ENCODE measurements at places on chromosomes 1 and 21.

GRCh38 chr1:108502624-108503023, 52.5 kb downstream of the NBPF6 start:
- no peak for DNase-seq

- no peak for DNase-seq
Measured at GRCh38 chr1:24437631-24438396, 22.2 kb downstream of the NIPAL3 start.

- DNase-seq, result no peak
Measured at GRCh38 chr1:199205740-199206441, 567.1 kb downstream of the PTPRC start.

DNA sequence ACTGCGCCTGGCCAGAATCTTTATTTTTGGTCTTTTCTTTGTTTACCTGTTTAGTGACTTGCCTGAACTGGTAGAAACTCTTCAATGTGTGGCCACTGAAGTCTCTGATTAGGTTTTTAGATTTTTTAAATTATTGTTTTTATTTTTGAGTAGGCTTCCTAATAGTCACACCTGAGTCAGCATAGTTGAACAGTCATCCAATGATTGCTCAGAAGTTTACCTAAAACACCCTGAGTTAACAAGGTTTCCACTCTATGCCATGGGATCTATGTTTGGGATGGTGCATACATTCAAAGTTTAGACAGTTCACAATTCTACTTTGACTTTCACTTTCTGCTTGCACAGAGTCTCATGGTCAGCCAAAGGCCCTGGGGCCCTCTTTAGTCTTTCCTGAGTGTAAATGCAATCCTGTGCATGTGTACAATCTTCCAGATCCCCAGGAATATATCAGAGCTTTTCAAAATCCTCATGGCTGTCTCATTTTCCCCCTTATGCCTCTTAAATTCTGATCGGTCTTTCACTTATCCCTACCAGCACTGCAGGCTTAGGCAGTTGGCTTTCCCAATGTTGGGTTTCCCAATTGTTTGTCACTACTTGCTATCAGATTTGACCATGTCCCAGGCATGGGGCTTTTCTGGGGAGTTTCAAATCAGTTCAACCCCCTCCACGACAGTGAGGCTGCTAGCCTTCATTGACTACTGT, 114.4 kb upstream of the RAB3GAP2 start:
- DNase-seq, result no peak

DNA sequence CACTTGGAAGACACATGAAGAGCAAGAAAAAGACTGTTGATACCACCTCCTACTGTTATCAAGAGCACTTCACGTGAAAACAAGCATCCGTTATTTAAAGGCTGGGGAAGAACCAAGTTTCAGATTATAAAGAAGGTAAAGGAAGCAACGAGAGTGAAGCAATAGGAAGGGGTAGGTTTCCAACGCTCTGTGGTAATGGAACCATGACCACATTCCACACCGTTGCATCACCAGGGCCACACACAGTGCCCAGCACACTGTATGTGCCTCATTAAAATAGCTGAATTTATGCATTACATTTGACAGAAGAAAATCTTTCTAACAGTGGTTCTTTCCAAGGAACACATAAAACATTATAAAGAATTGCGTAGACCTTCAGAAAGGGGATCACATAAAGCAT, 435.8 kb downstream of the MRPL39 start:
- DNase-seq, result no peak

DNA sequence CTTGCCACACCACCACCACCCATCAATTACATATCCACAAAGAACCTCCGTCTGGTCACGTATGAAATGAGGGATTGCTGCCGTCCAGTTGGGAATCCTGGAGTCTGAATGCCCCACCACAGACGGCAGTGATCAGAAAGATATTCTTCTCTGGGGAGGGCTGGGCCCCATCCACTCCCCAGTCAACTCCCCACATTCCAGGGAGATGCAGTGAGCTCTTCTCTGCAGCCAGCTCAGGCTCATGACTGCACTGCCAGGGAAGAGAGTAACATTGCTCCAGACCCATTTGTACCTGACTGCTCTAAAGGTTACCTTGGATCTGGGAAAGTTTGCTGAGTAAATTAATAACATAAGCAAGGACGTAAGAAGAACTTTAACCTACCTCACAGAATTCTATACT, 18.3 kb downstream of the DEGS1 start:
- DNase-seq, result no peak

DNA sequence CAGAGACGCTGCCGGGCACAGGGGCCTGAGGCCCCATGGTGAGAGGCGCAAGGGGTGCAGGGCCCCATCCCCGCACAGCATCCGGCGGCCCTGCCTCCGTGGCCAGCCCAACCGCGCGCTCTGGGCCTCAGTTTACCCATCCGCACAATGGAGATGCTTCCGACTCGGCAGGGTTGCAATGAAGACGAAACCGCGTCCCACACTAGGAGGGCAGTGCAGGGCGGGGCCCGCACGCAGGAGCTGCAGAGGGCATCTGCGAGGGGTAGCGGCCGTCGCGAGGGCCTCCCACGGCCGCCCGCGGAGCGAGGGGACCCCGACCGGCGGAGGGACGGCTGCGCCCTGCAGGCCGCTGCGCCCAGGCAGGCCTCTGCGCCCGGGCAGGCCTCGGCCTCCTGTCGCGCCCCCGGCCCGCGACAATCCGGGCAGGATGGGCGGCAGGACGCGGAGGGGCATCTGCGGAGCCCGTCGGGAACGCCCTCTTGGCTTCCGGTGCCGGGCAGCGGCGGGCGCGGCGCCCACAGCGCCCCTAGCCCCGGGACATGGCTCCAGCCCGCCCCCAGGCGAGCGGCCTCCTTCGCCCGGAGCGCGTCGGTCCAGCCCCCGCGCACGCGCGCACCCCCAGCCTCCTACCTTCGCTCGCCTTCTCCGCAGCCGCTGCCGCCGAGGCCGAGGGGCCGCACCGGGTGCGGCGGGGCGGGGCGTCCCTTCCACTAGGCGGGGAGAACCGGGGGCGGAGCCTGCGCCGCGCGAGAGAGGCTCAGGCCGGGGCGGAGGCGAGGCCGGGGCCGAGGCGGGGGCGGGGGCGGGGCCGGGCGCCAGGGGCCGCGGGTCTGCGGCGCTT, 15.3 kb downstream of the RNU1-1 start:
- DNase-seq, result peak; percentile 88

GRCh38 chr21:41979751-41980369, 26.0 kb upstream of the C2CD2 start:
- no peak for DNase-seq

All from activated naive CD8-positive, alpha-beta T cell treated with anti-CD3 and anti-CD28 coated beads for 36 hours (primary cell).